HepG2 (cell line): ENCODE measurements at places on chromosomes 6 and 20.

DNA sequence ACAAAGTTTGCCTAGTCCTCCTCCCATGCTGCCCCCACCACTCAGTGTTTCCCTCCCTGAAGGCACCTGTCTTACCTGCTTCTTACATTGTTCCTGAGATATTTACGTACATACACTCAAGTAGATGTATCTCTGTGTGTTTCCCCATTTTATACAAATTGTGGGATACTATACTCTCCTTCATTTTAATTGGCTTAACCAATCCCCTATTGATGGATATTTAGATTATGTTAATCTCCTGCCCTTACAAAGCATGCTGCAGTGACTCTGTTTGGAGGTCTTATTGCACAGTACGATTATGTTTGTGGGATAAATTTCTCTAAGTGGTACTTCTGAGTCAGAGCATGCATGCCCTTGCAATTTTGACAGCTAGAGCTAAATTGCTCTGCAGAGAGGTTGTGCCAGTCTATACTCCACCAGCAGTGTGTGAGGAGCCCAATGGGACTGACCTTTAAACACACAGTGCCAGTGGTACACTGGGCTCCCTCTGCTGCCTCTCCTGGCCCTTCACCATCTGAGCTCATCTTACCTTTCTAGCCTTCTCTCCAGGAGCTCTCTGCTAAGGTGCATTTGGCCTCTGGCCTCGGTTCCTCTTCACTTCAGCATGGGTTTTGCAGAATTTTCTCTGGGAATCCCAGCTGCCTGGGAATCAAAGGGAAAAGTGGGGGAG, 57.4 kb downstream of the LYRM2 start:
- DNase-seq, result no peak

DNA sequence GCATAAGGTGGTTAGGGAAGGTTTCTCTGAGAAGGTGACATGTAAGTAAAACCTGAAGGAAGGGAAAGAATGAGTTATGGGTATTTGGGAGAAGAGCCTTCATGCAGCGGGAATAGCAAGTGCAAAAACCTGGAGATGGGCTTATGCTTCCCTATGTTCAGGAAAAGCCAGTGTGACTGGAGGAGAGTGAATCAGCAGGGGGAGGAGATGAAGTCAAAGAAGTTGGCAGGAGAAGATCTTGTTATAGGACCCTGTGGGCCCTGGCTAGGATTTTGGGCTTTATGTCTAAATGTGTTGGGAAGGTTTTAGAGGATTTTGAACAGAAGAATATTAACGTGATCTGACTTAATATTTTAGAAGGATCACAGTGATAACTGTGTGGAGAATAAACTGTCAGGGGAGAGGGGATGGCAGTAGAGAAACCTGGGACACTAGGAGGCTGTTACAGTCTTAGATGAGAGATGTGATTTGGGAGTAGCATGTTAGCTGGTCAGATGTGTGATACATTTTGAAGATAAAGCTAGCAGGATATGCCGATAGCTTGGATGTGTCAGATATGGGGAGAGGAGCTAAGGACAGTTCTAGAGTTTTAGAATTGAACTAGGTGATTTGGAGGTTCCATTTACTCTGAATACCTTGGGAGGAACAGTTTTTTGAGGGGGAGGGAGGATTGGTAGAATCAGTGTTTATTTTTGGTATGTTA, 41.0 kb downstream of the PHF3 start:
- DNase-seq, result no peak

GRCh38 chr6:99905209-99906106, 88.6 kb downstream of the MCHR2 start:
- DNase-seq, result peak; percentile 46

GRCh38 chr6:151757506-151757955, 50.0 kb upstream of the ESR1 start:
- peak; percentile 29 for DNase-seq
